ENCODE measurements at places on chromosomes 4 and X.

- no peak for DNase-seq
These were observed 181.0 kb downstream of the DCTD start for GRCh38 chr4:182736207-182736606.

DNA sequence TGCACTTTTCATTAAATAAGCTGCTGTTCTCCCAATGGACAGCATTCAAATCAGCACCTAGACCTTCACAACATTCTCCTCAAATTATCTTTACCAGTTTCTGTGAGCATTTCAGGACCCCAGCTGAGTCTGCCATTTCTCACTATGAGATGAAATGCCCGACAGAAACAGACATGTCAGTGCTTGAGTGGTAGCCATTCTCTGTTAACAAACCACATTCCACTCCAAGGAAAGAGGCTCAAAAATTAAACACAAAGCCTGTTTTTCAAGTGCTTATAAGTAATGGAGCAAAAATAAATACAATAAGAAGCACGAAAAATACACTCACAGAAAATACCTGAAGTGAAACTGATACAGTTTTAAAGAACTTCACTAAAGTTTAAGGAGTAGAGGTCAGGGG, 320.2 kb upstream of the PRPS2 start:
- no peak for DNase-seq

DNA sequence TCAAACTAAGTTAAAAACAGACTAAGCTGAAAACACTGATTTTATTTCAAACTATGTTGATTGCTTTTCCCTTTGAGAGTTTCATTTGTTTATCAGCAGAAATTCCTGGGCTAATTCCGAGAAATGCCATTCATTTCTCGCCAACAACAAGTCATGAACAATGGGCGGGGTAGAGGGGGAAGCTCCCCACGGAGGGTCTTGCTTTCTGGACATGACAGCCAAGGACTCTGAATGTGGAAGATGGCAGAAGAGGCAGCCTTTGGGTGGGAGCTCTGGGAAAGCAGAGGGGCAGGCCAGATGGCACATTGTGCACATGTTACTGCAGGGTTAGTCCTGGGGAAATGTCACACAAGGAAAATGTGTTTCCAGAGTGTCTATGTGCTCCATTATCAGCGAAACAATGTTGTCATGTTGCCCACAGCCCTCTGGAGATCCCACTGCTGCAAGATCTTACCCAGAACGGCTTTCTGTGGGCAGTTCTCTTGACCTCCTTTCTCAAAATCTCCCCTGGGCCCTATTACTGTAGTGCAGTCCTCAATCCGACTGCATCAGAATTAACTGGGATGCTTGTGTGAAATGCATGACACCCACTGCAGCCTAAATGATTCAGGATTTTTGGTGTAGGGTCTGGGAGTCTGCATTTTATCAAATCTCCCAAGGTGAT, 45.0 kb downstream of the CHRDL1 start:
- no peak for DNase-seq

GRCh38 chrX:109952985-109953905, 49.7 kb upstream of the TMEM164 start:
- no peak for DNase-seq

DNA sequence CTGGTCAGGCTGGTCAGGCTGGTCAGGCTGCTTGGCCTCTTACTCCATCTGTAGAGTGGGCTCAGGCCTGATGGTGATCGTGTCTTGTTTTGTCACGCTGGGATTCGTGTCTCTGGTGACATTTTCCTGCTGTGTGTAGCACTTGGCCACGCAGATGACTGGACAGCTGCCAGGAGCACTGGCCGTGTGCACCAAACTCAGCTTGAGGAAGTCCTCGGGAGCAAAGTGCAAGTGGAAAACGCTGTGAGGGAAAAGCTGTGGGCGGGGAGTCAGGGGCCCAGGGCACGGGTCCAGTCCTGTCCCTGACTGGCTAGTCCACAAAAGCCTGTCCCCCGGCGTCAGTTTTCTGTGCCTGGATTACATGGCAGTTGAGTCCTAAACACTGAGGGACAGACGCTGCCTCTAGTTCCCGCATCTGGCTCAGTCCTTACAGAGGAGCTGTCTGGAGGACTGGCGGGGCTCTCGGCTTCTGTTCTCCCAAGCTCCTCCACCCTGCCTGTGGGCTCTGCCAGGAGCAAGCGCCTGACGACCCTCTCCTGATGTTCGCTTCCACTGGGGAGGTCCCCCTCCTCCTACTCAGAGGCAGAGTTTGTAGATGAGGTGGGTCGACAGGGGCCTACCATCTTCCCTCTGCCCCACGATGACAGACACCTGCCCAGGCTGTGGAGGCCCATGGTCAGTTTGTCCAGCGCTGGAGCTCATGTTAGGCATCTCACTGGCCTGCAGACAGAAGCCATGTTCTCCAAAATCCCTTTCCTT, 35.9 kb upstream of the GRPEL1 start:
- DNase-seq, result peak; percentile 80

GRCh38 chr4:110503270-110504083, 27.5 kb downstream of the ENPEP start:
- DNase-seq, result no peak

- no peak for DNase-seq
These were observed 26.4 kb upstream of the REPS2 start for GRCh38 chrX:16920075-16920474.

DNA sequence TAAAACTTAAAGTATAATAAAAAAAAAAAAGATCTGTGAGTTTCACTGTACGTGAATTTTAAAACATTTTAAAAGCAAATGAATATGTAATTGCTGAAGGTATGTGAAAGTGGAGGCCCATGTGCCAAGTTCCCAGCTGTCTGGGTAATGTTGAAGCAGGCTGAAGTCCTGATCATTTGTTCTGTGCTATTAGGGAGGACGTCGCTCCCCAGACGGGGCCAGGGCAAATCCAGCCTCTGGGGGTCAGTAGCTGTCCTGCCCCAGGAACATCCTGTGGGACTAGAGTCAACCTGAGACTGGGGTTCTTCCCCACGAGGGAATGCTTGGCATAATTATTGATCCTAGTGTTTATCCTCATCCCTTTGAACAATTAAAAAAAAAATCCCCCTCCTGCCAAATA, 48.8 kb downstream of the PDE5A start:
- DNase-seq, result no peak

GRCh38 chr4:183185018-183185417, 86.0 kb downstream of the WWC2 start:
- no peak for DNase-seq

GRCh38 chrX:3990569-3990968, 277.1 kb upstream of the PRKX start:
- no peak for DNase-seq

GRCh38 chr4:95289028-95289634, 259.6 kb downstream of the UNC5C start:
- DNase-seq, result no peak

DNA sequence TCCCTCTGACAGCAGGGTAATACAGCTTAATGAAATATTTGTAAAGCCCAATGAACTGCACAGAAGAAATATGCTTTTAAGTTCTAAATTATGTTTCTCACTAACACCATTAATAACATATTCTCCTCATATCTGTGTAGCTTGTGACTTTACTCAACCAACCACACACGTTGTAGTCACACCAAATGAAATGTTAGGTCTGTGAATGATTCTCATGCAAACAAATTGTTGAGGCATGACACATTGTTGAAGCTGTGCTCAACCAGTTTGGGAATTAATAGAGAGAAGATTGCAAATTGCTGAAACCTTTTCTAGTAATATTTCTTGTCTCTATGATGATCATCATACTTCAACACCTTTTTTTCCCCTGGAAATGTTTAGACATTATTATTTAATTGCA, 645.9 kb downstream of the PCDH7 start:
- DNase-seq, result no peak

DNA sequence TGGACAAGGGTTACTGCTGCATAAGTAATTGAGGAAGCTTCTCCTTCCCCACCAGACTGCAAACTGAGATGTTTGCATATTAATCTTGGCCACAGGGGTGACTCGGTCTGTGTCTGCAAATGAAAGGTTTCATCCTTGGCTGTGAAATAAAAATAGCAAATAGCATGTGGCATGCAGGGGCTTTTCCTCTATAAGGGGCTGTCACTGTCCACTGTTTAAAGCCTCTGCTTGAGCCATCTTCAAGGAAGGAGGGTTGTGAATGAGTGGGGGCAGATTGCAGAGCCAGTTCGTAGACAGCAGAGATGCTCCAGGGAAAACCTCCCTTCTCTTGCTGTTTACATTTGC, 33.3 kb downstream of the TMSB4X start:
- DNase-seq, result no peak

GRCh38 chr4:175306436-175306835, 388.3 kb downstream of the ADAM29 start:
- no peak for DNase-seq

GRCh38 chr4:48058617-48059530, 42.3 kb downstream of the NIPAL1 start:
- DNase-seq, result no peak

GRCh38 chrX:33190016-33190415, 21.3 kb downstream of the DMD start:
- no peak for DNase-seq

- peak; percentile 10 for DNase-seq
These were observed 66.8 kb upstream of the NKX1-1 start for GRCh38 chr4:1472911-1473518.

DNA sequence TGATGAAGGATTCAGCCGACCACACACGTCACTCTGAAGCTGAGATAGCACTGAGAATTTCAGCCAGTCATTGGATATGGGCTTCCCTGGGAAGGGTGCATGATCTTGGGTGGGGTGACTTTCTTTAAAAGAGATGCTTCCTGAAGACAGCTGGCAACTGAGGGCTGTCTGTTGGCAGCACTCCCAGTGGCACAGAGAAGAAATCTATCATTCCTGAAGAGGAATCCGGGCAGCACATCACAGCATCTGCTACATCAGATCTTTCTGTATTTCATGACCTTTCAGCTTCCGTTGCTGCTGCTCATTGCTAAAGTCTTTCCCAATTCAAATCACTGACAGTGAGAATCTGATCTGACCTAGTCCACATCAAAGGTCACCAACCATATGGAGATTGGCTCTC, 193.8 kb upstream of the RBPJ start:
- no peak for DNase-seq

DNA sequence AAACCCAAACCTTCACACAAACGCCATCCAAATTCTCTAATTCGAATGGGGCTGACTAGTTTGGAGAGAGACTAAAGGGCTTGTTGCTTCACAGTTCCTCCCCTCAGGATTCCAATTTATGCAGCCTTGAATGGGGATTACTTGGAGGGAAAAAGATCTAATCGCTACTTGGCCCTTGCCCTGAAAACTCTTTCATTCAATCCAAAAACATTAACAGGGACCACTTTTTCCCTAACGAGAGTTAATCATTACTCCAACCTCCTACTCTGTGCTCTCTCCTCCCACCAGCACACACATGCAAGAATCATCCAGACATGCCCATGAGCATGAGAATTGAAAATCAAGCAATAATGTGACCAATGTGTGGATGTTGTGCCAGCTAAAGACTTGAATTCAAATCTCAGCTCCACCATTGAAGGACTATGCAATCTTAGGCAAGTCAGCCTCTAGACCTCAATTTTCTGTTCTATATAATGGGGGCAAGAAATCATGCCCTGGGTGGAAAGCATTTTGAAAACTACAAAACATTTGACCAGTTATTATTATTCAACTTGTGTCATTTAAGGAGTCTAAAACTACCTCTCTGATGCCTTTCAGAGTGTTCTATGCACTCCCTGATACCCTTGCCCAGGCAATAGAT, 34.3 kb upstream of the GPC3 start:
- DNase-seq, result no peak

GRCh38 chr4:154406018-154406795, 85.4 kb downstream of the DCHS2 start:
- no peak for DNase-seq

GRCh38 chrX:24479924-24480323, 14.8 kb downstream of the PDK3 start:
- no peak for DNase-seq

DNA sequence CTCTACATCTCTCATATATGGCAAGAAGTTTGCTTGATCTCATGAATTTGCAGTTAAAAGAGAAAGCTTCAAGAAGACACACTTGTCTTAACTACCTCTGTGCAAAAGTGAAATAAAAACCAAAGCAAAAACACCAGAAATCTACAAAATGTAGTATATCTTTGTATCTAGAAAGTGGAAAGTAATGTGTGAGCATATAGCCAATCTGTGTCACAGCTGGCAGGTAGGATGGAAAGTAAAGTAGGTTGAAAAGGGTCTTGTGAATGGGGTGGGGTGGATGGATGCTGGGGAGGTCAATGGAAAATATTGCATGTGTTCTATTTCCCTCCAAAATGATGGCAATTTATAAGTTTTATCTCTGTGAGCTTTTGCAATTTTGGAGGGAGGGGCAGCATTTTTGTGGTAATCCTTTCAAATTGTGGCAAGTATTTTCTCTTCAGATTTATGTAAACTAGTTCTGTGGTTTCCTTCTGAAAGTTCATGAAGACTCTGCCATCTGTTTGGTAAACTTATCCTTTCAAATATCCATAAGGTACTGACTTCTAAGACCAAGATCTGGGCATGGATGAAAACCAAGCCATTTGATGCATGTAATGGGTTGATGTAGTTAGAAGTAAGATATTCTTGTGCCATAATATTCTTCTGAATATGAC, 215.9 kb upstream of the GIMD1 start:
- DNase-seq, result no peak

GRCh38 chrX:71128915-71129765, 10.7 kb downstream of the MED12 start:
- DNase-seq, result peak; percentile 64

GRCh38 chrX:72306851-72307645, 1.3 kb upstream of the CITED1 start:
- peak; percentile 39 for DNase-seq

DNA sequence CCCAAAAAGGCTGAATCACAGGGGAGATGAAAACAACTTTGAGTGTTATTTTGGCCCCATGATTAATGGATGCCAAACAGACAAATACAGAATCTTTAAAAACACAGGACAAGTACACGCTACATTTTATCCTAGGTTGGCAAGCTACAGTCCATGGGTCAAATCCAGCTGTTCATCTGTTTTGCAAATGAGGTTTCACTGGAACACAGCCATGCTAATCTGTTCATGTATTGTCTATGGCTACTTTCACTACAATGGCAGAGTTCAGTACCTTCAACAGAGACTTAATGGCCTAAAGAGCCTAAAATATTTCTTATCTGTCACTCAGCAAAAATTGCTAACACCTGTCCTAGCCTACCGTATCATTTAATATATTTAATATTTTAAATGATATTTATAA, 1548.5 kb upstream of the IGFBP7 start:
- no peak for DNase-seq

GRCh38 chrX:96474029-96474740, 210.5 kb upstream of the DIAPH2 start:
- DNase-seq, result no peak

DNA sequence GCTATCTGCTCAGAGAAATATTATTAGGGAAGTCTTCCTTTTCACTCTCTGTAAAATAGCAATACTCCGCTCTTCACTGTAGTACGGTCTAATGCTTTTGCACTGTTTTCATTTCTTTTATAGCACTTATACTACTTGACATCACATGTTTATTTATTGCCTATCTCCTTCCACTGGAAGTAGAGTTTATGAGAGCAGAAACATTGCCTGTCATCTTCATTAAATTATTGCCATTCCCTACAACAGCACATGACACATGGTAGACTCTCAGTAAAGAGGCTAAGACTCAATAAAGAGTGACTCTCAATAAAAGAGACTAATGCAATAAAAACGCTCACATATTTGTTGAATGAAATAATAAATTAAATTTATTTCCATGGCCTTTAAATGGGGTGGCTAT, 241.3 kb upstream of the MAGEC2 start:
- no peak for DNase-seq

- DNase-seq, result no peak
These were observed 26.7 kb downstream of the DYNLT3 start for GRCh38 chrX:37820646-37821045.

GRCh38 chr4:142331646-142332045, 514.5 kb downstream of the INPP4B start:
- DNase-seq, result no peak

GRCh38 chr4:122053186-122053585, 98.9 kb upstream of the BLTP1 start:
- no peak for DNase-seq
